Bronchus fibroblast of lung (primary cell): ENCODE measurements at places on chromosomes 4 and X. TPM values are rescaled to one million over a fixed set of nuclear protein-coding genes. Genes with fewer than 3 reads are reported as not detected.

Gene FAM9B
- not detected in 2 replicates for total RNA-seq

Gene NPFFR2
- not detected in 2 replicates for total RNA-seq

Gene CXorf65
- total RNA-seq: not detected in 2 replicates

Gene RHOXF2B
- not detected in 2 replicates for total RNA-seq

Gene PCYT1B
- 2.5 and 3.2 TPM in 2 replicates for total RNA-seq

Gene MAGEB17
- not detected in 2 replicates for total RNA-seq

Gene FDCSP
- total RNA-seq: 0.67 TPM in 1 of 2 replicates, not detected in the other

Gene CLIC2
- total RNA-seq: 0.17 TPM in 1 of 2 replicates, not detected in the other

Gene XAGE2
- total RNA-seq: not detected in 2 replicates

Gene TKTL2
- not detected in 2 replicates for total RNA-seq

Gene MTCP1
- 0.59 and 1.5 TPM in 2 replicates for total RNA-seq

Gene SLC34A2
- not detected in 2 replicates for total RNA-seq

Gene ANXA10
- 0.30 and 0.50 TPM in 2 replicates for total RNA-seq

Gene SCD5
- total RNA-seq: 4.0 and 4.9 TPM in 2 replicates

Gene FGF13
- total RNA-seq: not detected in 2 replicates

Gene MAGED4
- 81.3 and 103 TPM in 2 replicates for total RNA-seq

Gene SNX12
- 38.5 and 39.7 TPM in 2 replicates for total RNA-seq

Gene PHOX2B
- total RNA-seq: not detected in 2 replicates

Gene SPATA4
- 0.17 and 1.5 TPM in 2 replicates for total RNA-seq

Gene SLC10A7
- total RNA-seq: 4.5 and 4.6 TPM in 2 replicates

Gene GPC3
- 0.15 TPM in 1 of 2 replicates, not detected in the other for total RNA-seq

Gene F8A2
- total RNA-seq: not detected in 2 replicates

Gene FAM53A
- 1.5 and 5.7 TPM in 2 replicates for total RNA-seq

Gene RGS12
- total RNA-seq: 10.1 and 10.9 TPM in 2 replicates

Gene OCRL
- total RNA-seq: 7.9 and 9.1 TPM in 2 replicates

Gene C4orf50
- not detected in 2 replicates for total RNA-seq

Gene LRP2BP
- total RNA-seq: under 0.01 and 0.34 TPM in 2 replicates

Gene FUNDC1
- total RNA-seq: 12.0 and 14.1 TPM in 2 replicates

Gene NDUFB11
- 77.3 and 82.5 TPM in 2 replicates for total RNA-seq

Gene MAGEB16
- not detected in 2 replicates for total RNA-seq

Gene NAP1L2
- not detected in 2 replicates for total RNA-seq

Gene SOWAHD
- 0.17 and 0.30 TPM in 2 replicates for total RNA-seq

Gene TMEM187
- 4.7 and 5.1 TPM in 2 replicates for total RNA-seq

Gene CTAG1B
- total RNA-seq: not detected in 2 replicates

Gene SOWAHB
- not detected in 2 replicates for total RNA-seq

Gene CSN1S1
- not detected in 2 replicates for total RNA-seq

Gene SLC10A6
- total RNA-seq: 0.15 TPM in 1 of 2 replicates, not detected in the other

Gene PAGE4
- not detected in 2 replicates for total RNA-seq

Gene PPP4R3C
- not detected in 2 replicates for total RNA-seq

Gene GUCY1A1
- 0.67 and 0.89 TPM in 2 replicates for total RNA-seq
